ENCODE measurements at places on chromosomes 12 and 14.

- no peak for DNase-seq
Observed at GRCh38 chr12:98227162-98227561, 288.2 kb upstream of the TMPO start.

- DNase-seq, result no peak
Observed at GRCh38 chr12:126772171-126772864, 1494.7 kb upstream of the TMEM132C start.

DNA sequence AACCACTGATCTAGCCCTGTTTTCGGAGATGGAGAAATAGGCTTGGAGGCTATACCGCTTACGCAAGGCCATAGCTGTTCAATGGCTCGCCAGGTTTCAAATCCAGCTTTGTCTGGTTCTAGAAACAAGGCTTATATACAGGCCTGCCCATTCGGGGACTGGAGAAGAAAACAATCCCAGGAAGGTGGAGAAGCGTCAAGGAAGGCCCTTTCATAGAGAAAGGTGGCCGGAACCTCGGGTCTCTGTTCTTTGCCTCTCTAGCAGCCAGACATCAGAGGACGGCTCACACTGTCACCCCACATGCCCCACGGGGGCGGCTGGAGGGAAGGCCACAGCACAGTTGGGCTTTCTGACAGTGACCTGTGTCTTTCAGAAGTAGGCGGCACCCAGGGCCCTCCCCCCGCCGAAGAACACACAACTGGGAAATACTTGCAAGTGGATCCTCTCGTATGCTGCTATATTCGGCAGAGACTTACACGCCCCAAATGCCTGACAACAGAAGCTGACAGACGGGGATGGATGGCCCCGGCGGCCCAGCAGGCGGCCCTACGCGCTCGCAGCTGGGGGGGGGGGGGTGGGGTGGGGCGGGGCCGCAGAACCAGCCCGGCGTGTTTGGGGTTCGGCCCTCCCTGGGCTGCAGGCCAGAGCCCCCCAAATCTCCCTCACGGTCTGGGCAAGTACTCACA, 4.5 kb upstream of the SETD1B start:
- DNase-seq, result peak; percentile 69

DNA sequence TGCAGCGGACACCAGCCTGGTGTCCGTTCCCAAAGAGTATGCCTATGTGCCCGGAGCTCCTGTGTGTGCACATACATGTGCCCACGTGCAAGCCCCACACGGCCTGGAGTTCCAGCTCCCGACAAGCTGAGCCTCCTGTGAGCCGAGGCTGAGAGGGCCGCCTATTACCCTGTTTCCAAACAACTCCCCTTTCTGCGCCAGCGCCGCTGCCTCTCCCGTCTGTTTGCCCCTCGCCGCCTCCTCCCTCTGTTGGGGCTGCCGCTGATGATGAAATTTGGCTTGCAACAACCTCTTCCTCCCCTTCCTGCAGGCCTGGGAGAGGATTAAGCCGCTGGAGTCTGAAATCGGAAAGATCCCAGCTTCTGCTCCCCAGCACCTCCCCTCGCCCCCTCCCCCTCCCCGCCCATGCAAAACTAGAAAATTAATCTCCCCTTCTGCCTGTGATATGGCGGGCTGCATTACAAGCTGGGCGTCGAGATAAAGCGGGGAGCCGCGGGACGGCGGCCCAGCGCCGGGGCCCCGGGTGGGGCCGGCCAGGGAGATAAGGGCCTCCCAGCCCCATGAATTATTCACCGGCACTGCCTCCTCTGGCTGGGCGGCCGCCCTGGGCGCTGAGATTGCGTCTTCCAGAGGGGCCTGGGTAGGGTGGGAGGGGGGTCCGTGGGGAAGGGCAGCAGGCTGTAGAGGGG, 6.8 kb upstream of the ASIC1 start:
- DNase-seq, result no peak

DNA sequence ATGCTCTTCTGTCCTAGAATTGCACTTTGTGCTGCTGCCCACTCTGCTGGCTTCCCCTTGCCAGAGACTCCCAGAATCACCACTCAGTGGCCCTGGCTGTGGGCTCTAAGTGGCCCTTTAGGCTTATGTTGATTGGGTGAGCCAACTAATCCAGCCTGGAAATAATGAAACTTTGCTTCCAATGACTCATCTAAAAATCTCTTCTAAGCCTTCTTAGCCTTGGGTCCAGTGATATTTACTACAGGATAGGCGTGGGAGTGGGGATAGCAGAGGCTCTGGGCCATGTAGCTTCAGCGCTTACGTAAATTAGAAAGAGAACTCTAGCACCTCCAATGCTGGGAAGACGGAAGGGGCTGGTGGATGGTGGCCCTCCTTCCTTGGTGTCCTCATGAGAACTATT, 137.9 kb downstream of the TTC8 start:
- no peak for DNase-seq

DNA sequence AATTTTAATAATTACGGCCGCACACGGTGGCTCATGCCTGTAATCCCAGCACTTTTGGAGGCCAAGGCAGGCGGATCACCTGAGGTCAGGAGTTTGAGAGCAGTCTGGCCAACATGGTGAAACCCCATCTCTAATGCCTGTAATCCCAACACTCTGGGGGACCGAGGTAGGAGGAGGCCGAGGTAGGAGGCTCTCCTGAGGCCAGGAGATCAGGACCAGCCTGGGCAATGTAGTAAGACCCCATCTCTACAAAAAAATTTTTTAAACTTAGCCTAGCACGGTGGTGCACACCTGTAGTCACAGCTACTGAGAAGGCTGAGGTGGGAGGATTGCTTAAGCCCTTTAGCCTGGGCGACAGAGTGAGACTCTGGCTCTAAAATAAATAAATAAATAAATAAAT, 5.6 kb upstream of the CFAP73 start:
- DNase-seq, result no peak
